ENCODE measurements at places on chromosomes 3 and 15.

DNA sequence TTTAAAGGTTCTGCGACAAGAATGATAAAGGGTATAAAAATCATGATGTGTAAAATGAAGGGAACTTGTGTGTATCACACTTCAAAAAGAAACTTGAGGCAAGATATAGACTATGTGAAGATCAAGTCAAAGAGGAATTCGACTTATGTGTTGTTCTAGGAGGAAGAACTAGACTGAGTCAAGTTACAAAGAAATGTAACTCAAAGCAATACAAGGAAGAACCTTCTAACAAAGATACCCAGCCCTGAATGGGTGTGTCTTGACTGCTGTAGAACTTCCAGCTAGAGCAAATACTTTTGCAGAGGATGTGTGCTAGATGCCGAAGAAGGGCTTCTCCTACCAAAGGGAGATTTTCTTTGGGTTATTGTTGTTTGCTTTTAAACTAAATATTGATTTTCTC lies 2.4 kb downstream of the SLC49A4 start:
- DNase-seq = no peak

DNA sequence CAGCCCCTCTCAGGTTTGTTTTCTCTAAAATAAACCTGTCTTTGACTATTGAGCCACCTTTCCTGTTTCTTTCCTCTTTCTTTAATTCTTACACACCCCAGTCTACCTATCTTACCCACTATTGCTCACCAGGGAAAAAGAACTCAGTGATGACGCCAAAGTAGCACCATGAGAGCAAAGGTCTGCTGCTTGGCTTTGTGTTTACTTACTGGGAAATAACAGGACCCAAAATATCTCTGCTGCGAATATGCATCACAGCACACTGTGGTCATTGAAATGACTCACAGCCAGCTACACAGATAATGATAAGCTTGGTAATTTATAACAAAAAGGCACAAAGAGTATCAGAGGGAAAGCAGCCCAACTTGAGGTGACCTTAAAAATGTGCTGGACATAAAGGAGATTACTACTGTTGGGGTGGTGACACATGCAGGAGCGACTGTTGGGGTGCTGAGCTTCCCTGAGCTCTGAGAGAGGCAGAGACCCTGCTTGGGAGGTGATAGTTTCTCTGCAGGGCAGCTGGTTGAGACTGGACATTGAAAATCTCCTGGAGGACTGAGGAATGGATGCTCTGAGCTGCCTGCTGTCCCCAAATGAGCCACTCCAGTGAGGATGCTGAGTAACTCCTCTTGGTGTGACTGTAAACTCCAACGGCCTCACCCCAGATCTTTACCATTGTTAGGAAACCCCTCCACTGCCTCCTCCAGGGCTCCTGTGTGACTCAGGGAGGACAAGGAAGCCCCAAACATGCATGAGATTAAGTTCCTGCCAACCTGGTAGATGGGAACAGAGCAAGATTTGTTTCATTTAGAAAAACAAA lies 14.5 kb downstream of the EFCAB12 start:
- peak; percentile 48 for DNase-seq

DNA sequence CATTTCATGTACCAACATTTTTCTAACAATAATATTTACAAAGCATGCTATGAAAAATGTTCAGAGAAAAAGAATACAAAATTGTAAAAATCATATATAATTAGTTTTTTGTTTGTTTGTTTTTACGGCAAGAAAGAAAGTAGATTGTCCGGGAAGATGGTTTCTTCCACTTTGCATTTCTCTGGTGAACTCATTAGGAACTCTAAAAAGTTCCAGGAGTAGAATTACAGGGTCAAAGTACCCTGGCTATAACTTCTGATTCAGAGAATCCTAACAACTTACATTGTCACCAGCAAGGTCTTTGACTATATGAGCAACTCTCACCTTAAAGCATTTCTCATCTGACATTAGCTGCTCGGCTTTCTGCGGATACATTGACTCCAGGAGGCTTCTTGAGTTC lies 196.7 kb downstream of the PDE8A start:
- DNase-seq = no peak

DNA sequence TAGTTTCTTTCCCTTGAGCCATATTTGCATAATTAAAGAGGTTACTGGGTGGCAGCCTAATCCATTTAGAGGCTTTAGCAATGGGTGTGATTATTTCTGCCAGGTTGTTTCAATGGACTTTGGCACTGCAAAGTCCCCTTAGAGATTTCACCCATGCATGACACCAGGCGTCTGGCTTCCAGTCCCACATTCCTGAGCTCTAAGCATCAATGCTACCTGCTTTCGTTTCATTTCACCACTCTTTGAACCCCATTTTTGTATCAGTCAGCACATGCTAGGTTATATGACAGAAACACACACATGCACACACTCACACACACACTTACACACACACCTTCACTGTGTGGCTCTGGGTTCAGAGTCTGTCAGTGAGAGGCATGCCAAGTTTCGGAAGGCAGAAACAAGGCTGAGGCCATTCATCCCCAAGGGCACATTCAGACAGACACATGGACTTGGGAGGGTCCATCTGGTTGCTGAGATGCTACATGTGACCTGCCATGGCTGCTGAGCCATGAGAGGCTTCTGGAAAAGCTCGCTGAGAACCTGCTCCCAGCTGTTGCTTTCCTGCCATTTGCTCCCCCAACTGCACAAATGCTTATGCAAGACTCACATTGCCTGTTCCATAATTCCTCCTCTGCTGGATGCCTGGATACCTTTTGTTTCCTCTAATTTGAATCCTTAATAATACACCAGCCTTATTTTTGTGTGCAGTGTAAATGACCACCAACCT lies 354.1 kb downstream of the GABRG3 start:
- DNase-seq = no peak

DNA sequence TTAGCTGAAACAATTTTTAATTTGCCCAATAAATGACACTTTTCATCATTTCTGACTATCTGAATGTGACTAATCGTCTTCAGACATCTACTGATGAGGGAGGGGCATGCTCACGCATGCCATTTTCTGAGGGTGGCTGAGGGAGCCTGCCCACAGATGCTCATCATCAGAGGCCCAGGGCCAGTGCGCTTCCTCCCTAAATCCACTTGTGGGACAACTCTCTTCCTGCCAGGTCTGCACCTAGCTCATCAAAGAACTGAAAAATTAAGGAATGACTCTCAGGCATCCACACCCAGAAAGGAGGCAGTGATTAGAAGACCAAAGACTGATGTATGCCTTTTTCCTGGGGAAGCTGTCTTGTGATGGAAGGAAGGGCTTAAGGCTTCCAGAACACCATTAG lies 22.8 kb downstream of the RTP3 start:
- DNase-seq = no peak

Data from islet precursor cell (in vitro differentiated cells).